GM23338 (cell line): ENCODE measurements at places on chromosomes 11 and 22.

DNA sequence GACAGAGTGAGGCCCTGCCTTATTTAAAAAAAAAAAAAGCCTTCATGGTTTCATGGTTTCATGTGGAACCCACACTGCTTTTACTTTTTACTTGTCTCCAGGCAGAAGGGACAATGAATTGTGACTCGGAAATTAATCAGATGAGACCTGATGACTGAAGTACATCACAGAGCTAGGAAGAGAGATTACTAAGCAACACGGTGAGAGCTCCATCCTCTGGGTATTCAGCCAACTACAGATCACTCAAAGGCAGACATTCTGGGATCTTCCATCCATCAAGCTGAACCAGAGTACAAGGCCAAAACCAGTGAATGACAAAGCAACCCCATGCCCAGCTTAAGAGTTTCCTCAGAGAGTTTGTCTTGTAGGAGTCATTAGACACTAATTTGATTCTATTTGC is 433.2 kb downstream of the SOX6 start:
- peak; percentile 41 for DNase-seq

DNA sequence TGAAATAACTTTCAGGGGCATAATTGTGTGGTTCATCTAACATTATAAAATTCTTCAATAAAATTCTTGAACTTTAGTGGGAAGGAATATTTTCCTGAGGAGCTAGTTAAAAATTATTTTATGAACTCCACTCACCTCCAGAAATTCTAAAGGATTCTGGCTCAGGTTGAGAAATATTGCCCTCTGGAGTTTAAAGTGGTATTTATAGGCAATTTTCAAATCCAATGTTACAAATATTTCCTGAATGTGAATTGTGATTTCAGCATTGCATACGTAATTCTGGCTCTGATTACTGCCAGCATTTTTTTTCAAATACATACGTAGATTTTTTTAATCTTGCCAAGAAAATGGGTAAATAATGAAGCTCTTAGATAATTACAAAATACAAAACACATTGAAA is 598.2 kb upstream of the ANO3 start:
- DNase-seq: peak; percentile 14

DNA sequence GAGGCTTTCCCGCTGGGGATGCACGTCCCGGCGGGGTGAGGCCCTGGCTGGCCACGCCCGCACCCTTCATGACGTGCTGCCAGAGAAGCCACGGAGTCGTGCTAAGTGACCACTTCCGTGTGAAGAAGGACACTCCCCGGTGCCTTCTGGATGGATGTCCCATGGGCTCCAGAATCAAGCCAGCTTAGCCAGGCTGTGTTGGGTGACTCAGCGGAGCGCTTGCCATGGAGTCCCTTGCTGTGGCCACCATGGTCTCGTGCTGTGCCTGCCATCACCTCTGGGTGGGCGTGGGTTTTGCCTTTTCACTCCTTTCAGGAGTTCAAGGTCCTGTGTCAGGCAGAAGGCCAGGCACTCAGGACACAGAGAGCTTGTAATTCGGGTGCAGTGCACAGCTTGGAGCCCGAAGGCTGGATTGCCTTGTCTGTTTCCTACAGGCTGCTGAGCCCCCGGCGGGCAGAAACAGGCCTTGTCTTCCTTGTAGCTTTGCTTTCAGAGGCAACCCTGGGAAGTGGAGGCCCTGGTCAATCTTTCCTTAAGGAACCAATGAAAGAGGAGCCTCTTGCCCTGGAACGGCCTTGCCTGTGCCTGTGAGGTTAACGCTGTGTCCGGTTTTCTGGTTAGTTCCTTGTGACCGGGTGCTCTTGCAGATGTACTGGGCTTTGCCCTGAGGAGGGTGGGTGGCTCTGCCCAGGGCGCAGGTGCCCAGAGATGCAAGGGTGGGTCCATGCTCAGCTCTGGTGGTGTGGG is 268.6 kb downstream of the TBC1D22A start:
- no peak for DNase-seq

DNA sequence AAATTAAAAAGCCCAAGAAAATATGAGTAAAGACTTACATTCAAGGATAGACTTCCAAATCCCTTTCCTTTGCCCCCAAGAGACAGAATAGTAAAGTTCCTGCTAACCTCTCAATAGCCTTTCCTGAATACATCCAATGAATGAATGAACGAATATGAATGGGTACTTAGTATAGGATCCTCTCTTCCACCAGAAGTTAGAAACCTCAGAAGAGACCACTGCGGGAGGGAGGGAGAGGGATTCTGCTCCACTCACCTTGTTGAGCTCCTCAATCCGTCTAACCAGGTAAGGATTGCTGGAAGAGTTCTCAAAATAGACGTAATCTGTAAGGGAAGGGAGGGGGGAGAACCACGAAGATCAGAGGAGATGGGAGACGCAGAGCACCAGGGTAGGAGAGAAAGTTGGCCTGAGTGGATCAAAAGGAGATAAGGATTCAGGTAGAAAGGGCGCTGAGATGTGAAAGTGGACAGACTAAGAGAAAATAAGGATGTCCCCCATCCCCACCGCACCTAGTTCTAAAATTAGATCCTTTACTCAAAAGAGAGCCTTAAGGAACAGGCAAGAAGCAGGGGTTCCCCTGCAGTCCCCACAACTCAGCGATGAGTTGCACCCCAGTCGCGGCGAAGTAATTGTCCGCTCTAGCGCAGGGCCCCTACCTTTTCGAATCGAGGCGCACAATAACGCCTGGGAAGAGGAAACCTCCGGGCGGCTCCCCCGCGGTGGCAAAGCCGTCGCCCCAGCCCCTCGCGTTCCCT is 1.1 kb downstream of the MTA2 start:
- DNase-seq: peak; percentile 68

GRCh38 chr11:2539371-2540222 is 94.8 kb downstream of the KCNQ1 start:
- DNase-seq: no peak

DNA sequence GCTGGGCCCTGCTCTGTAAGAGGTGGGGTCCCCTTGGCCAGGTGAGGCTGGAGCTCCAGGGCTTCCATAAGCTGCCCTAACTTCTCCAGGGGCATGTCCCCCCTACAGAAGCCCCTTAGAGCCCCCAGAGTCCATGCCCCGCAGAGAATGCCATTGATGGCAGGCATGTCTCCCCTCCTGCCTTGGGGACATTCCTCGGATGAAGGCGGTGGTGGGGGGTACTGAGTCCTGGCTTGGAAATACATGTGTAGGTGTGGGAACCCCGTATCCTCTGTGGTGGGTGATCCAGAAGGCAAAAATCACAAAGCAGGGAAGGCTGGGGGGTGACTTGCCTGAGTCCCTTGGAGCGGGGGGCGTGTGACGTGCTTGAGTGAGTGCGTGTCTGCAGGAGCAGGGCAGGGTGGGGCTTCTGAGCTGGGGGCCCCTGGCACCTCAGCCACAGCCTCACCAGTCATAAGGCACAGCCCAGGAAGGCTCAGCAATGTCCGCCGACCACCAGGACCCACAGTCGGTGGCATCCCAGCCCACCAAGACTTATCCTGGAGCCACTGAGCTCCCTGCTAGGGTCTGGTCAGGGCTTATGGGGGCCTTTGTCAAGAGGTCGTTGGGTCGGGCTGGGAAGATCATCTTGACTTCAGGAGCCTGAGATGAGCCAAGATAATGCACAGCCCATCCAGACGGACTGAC is 69.8 kb upstream of the KCNQ1OT1 start:
- DNase-seq: no peak

- no peak for DNase-seq
These were observed 12.5 kb downstream of the LRP4 start for GRCh38 chr11:46905806-46906205.

- peak; percentile 62 for DNase-seq
These were observed 135.6 kb downstream of the ST3GAL4 start for GRCh38 chr11:126491092-126491491.

- no peak for DNase-seq
These were observed 1.4 kb upstream of the SERPINH1 start for GRCh38 chr11:75560644-75561043.

GRCh38 chr11:75283391-75283931 is 42.9 kb downstream of the TPBGL start:
- DNase-seq: no peak

DNA sequence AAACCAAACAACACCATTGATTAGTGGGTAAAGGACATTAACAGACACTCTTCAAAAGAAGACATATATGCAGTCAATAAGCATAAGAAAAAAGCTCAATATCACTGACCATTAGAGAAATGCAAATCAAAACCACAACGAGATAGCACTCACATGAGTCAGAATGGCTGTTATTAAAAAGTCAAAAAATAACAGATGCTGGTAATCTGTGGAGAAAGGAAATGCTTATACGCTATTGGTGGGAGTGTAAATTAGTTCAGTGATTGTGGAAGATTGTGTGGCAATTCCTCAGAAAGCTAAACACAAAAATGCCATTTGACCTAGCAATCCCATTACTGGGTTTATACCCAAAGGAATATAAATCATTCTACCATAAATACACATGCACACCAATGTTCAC is 182.6 kb downstream of the TRPC6 start:
- no peak for DNase-seq

GRCh38 chr11:34168642-34169420 is 63.4 kb downstream of the NAT10 start:
- DNase-seq: no peak

DNA sequence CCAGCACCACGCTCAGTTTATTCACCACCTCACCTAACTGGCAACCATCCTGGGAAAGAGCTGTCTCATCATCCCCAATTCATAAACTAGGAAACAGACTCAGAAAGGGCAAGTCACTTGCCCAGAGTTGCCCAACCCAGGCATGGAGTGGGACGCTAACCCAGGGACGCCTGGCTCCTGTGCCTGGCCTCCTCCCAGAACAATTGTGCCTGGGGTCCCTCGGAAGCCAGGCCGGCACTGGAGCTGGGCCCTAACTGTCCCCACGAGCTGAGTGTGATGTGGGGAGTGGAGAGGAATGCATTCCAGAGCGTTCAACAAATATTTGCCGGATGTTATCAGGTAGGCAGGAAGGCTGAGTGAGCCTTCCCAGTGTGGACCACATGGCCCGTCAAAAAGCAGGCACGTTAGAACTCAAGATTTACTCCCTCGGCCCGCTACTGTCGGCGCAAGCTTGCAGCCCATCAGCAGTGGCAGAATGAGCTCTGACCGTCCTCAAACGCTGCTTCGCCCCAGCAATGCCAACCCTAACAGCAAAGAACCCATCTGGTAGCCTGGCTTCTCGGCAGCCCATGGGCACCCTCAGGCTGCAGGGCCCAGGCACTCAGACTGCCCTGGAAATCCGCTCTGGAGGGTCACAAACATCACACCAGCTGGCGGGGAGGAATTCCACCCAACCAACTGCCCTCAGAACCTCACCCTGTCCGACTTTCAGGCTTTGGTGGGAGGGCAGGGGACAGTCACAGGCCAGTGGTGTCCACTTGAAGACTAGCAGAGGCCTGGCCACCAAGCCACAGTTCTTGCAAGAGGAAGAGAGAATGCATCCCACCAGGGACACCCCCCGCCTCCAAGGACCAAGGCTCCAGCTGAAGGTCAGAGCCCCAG is 35.6 kb downstream of the MYH9 start:
- DNase-seq: no peak

- DNase-seq: no peak
These were observed 12.5 kb downstream of the MAML2 start for GRCh38 chr11:96330511-96330859.

GRCh38 chr11:73549376-73549775 is 48.5 kb downstream of the FAM168A start:
- DNase-seq: no peak

DNA sequence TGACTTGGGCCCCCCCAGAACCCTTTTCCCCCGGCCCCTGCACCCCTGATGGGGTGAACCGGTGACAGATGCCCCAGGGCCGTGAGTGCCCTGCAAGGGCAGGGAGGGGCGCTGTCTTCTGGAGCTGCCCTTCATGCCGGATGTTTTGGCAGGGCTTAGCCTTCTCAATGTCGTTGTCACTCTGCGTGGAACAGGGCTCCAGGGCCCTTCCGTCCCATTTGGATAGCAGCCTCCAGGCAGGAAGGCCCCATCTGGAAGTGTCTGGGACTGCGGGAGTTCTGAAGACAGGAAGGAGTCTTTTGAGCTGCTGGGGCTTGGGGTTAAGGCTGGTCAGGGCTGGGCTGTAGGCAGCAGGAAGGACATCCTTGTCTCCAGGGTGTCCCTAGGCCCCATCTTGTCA is 4.6 kb downstream of the FRMD8 start:
- peak; percentile 62 for DNase-seq

DNA sequence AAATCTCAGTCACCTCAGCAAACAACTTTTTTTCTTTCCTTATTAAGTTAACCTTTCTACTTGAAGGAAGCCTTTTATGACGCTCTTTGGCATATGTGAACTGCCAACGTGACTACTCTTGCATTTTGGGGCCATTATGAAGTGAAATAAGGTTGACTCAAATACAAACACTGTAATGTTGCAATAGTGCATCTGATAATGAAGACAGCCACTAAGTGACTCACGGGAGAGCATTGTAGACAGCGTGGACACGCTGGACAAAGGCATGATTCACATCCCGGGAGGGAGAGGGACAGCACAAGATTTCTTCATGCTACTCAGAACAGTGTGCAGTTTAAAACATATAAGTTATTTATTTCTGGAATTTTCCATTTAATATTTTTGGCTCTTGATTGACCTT is 560.8 kb downstream of the ETS1 start:
- no peak for DNase-seq

DNA sequence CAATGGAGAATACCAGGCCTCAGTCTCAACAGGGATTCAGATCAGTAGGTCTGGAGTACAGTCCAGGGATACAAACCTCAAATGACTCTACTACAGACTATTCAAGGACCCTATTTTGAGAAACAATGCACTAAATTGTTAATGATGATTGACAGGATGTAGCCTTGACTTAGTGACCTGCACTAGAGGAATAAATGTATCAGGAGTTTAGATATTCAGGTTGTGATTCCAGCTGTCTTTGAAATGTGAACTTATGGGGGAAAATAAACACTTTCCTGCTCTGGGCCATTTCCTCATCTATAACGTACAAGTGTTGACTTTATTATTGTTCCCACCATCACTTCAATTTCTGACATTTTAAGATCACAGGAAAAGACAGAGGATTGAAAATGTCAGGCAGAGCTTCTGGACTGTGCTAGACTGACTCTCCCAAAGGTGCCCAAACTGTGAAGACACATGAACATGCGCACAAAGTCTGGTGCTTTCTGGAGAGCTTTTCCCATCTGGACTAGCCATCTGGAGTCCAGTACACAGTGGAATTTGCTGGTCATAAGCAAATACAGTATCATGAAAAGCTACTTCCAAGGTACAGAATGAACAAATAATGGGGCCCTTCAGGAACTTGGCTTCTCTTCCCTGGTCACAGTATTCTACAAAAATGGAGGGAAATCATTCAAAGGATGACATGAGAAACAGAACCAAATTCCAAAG is 110.4 kb downstream of the USP35 start:
- no peak for DNase-seq
